Left kidney (tissue), 8 donors: ENCODE measurements at places on chromosomes 3 and 15. TPM values are rescaled to one million over a fixed set of nuclear protein-coding genes. Genes with fewer than 3 reads are reported as not detected.

SCN11A gene
- polyA plus RNA-seq: 1.8 TPM

C3orf70 gene
- 9.9 TPM for polyA plus RNA-seq

ZCWPW2 gene
- 2.8 TPM for polyA plus RNA-seq

PPARG gene
- 28.5 TPM for polyA plus RNA-seq

DUOXA2 gene
- not detected for polyA plus RNA-seq

GPR149 gene
- polyA plus RNA-seq: not detected

ZNF860 gene
- polyA plus RNA-seq: 2.7 TPM

ADGRG7 gene
- polyA plus RNA-seq: not detected

PTX3 gene
- polyA plus RNA-seq: 4.5 TPM

CDCP1 gene
- polyA plus RNA-seq: 1.2 TPM

P2RY1 gene
- 3.3 TPM for polyA plus RNA-seq

CLEC3B gene
- 11.9 TPM for polyA plus RNA-seq

CHAC1 gene
- polyA plus RNA-seq: 2.4 TPM

GP5 gene
- polyA plus RNA-seq: 0.40 TPM

PLSCR4 gene
- polyA plus RNA-seq: 18.3 TPM

GRAMD2A gene
- polyA plus RNA-seq: 10.6 TPM

CRTAP gene
- 156 TPM for polyA plus RNA-seq

SIDT1 gene
- polyA plus RNA-seq: 3.8 TPM

TM4SF18 gene
- 29.8 TPM for polyA plus RNA-seq

ARPIN gene
- polyA plus RNA-seq: 33.1 TPM

EPHA6 gene
- 1.2 TPM for polyA plus RNA-seq

LRRC34 gene
- polyA plus RNA-seq: 18.1 TPM

RHOV gene
- polyA plus RNA-seq: 1.7 TPM

FILIP1L gene
- 16.3 TPM for polyA plus RNA-seq

CAPN3 gene
- polyA plus RNA-seq: 37.5 TPM

NGLY1 gene
- polyA plus RNA-seq: 46.6 TPM

ITIH3 gene
- polyA plus RNA-seq: 5.7 TPM
